ENCODE measurements at places on chromosomes 5 and 9.

DNA sequence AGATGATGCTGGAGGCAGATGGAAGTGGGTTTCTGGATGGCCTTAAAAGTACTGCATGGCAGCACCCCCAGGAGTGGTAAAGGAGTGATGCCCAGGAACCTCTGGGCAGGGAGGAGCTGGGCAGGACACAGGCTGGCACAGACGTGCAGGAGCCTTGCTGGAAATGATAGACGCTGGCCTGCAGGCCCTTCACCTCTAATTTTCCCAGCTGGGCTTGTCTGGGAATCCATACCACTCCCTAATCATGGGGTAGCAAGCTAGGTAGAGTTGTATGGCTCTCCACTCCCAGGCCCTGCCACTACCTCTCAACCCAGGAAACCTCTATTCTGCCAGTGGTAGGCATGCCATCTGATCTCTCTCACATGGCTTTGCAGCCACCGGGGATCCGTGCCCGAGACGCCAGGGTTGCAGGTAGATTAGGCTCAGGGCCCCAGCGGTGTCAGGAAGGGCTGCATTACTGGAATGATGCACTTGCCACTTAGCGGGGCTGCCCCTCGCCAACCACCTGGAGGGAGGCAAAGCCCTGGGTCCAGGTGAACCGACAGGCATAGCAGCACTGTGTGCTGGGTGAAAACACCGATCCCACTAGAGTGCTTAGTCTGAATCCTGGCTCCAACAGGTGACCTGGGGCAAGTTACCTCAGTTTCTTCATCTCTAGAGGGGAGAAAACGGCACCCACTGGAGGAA, 79.6 kb upstream of the SLC25A51 start:
- DNase-seq, result no peak

- no peak for DNase-seq
Observed at GRCh38 chr5:125408448-125409233, 662.2 kb upstream of the ZNF608 start.

DNA sequence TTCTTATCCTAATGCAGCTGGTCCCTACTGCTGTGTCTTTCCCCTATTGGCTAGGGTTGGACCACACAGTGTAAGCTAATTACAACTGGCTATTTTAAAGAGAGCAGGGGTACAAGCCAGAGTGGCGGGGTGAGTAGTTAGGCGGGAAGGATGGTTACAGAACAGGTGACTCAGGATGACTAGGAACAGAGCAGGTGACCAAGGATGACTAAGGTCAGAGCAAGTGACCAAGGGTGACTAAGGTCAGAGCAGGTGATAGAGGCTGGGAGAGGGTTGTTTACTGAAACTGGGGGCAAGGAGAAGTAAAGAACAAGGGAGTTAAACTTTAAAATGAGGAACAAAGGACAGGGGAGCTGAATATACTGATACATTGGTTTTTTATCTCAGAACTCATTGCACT, 125.4 kb downstream of the PTTG1 start:
- DNase-seq, result no peak

GRCh38 chr9:90300611-90301276, 341.9 kb downstream of the DIRAS2 start:
- DNase-seq, result no peak

DNA sequence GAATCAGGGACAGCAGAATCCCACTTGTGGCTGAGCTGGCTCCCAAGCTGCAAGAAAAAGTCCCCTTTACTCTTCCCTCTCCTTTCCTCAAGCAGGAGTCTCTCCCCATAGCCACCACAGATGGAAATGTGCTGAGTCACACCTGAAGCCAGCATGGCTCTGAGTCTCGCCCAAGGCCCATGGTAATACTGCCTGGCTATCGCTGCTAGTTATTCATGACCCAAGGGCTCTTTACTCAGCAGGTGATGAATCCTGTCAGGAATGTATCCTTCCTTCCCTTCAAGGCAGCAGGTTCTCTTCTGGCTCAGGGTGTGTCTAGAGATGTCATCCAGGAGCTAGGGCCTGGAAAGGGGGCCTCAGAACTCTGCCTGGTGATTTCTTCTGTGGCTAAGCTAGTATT, 403.3 kb upstream of the PTPRD start:
- DNase-seq, result no peak

DNA sequence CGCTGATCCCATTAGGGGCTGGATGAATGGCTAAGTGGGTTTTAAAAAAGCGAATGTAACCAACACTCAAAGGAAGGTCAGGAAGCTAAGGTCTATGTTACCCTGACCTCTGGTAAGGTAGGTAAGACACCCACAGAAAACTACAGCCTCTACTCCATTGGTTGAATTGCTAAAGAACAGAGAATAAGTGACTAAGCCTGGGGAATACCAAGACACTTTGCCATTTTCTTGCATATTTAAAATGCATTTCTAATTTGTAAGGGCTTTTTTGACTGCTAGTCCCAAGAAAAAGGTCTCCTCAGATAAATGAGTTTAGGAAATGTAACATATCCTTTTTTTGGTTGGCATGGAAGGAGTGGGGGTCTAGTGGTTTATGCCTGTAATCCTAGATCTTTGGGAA, 368.7 kb downstream of the BNC2 start:
- no peak for DNase-seq

GRCh38 chr5:178114325-178115135, 1.2 kb downstream of the N4BP3 start:
- DNase-seq, result peak; percentile 66

GRCh38 chr9:86713970-86714369, 233.3 kb downstream of the GAS1 start:
- no peak for DNase-seq

DNA sequence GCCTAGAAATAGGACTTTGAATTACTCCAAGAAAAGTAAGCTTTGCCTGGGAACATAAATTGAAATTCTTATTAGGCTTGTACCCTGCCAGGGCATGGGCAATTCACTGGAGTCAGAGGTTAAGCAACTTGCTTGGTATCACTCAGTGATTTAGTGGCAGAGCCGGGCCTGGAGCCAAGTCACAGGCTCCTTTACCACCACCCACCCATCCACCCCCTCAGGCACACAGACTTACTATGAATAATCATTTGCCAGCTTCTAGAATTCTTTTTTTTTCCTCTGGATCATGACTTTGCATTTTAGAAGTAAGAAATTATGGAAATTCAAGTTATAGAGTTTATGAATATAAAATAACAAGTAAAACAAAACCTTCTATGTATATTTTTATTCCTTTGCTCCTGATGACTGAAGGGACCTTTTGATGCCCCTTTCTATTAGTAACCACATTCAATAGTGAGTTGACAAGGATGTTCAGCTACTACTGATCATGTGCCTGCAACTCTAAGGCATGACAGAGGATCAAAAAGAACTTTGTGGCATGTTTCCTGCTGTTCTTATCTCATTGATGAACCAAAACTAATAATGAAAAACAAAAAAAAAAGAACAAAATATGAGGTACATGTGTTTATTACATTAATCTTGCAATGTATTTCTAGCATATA, 614.7 kb downstream of the TLR4 start:
- DNase-seq, result no peak

DNA sequence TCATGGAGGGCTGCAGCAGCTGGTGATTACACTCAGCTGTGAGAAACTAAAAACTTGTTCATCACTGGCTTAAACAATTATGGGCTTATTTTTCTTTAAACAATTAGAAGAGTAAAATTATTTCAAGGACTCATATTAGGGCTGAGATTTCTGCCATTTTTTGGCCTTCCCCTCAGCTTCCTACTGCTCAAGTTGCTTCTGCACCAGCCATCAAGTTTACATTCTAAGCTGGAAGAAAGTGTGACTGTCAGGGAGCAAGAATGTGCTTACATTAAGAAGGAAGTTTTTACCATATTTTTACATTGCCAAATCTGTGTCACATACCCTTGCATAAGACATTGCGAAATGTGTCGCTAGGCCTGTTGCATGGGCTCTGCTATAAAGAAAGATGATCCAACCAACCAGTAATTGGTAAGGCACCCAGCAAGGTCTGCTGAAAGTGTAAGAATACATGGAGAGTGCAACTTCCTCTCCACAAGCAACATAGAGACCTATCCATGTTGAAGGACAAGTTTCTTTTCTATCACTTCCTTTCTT, 260.3 kb upstream of the CDH10 start:
- no peak for DNase-seq

GRCh38 chr9:129005336-129005997, 22.7 kb downstream of the SH3GLB2 start:
- DNase-seq, result no peak

- no peak for DNase-seq
Observed at GRCh38 chr5:7347377-7347776, 48.6 kb upstream of the ADCY2 start.

GRCh38 chr5:80540691-80541090, 29.4 kb downstream of the ANKRD34B start:
- no peak for DNase-seq

DNA sequence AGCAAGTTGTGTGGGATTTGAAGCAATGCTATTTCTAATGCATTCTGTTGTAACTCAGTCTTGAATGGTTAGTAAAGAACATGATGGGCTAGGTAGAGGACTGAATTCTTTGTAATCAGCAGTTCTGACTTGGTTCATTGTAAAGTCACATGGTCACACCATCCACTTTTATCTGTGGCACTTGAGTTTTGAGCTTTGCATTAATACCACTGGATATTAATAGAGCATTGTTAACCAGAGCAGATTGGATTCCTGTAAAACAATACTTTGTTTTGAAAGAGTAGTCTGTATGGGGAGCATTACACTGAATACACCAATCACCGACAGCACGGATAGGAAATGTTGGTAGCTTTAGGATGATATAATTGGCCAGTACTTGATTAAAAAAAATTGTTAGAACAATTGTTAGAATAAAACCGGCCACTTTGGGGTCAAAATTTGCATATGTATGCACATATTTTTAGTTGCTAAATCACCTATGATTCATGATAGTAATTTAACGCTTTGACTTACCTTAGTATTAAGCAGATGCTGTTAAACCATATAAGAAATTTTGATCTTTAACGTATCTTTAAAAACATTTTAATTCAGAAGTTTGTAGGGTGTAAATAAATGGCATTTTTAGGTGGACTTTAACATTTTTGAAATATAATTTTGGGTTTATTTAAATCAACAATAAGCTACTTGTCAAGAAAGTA, 17.4 kb downstream of the SLC12A2 start:
- DNase-seq, result no peak

- no peak for DNase-seq
Observed at GRCh38 chr5:39713250-39713916, 288.6 kb upstream of the DAB2 start.

GRCh38 chr5:115510145-115510645, 34.4 kb downstream of the FEM1C start:
- DNase-seq, result no peak

DNA sequence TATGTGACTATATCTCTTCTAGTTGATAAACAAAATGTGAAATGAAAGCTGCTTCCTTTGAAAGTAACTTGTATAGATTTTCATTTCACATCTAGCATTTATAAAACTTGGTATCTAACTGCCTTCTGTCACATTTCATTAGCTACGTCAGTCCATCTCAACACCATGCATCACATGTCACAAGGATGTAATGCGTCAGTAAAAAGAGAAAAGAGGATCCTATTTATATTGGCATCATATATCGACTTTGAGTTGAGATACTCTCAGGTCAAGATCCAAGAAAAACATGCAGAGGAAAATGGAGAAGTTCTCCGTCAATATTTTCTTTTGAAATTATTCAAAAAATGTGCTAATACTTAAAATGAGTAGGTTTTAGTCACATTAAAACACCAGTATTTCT, 1211.2 kb downstream of the EFNA5 start:
- DNase-seq, result no peak

DNA sequence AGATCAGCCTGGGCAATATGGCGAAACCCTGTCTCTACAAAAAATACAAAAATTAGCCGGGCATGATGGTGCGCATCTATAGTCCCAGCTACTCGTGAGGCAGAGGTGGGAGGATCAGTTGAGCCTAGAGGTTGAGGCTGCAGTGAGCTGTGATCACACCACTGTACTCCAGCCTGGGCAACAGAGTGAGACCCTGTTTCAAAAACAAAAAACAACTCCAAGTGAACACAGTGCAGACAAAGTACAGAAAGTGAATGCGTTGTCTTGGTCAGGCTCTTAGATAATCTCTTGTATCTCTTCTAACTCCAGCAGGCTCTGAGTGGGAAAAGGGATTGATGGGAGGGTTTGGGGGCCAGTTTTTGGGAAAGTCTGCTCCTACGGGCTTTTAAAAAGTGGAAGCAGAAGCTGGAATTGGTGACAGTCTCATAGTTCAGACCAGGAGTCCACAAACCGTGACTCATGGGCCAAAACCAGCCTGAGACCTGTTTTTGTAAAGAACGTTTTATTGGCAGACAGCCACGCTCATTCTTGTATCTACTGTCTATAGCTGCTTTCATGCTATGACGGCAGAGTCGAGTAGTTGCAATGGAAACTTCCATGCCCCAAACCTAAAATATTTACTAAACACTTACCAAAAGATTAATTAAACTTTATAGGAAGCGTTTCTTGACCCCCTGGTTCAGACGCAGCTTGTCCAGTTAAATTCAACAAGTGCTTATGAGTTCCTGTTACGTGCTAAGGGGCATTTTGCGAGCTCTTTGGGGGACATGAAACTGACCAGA, 32.9 kb downstream of the NDST1 start:
- no peak for DNase-seq

GRCh38 chr9:126248680-126249079, 77.9 kb upstream of the MVB12B start:
- DNase-seq, result no peak

DNA sequence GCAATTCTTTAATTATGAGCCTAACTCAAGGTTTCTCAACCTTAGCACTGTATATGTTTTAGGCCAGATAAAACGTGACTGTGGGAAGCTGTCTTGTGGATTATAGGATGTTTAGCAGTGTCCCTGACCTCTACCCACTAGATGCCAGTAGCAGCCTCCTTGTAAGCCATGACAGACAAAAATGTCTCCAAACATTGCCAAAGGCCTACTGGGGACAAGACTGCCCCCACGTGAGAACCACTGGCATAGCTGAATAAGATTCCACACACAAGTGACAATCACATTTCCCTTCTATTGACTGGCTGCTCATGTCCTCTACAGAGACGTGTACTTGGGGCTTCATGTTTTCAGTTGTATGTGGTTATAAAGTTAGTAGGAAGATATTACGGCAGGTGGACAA, 55.4 kb downstream of the GOLM1 start:
- no peak for DNase-seq

DNA sequence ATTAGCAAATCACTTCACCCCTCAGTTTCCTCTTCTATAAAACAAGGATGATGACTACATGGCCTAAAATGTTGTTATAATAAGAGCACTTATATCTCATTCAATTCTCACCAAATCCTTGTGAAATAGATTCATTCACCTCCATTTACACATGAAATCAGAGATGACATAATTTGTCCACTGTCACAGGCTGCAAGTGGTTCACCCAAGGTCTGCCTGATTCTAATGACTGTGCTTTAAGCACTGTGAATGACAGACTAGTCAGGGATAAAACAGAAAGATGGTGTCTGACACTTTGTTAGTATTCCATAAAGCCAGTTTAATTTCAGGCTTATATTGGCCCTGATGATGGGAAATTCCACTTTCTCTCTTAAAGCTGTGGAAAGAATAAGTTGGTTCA, 209.5 kb downstream of the MAPKAP1 start:
- DNase-seq, result no peak

DNA sequence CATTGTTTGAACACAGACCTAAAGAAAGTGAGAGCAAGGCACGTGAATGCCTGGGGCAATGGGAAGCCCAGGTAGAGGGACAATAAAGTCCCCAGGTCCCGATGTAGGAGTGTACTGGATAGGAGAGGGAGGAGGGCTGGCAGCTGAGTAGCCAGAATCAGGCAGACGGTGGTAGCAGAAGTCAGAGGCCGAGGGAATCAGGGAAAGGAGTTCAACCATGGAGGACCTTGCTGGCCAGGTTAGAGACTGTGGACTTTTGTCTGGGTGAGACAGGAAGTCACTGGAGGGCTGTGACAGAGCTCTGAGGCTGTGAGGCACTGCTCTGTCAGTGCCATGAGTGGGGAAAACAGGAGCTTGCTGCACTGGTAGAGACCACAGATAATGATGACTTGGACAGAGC, 248.2 kb downstream of the EFNA5 start:
- DNase-seq, result no peak
